CD4-positive, alpha-beta T cell treated with Interleukin-15 for 1 hour (primary cell): ENCODE measurements at places on chromosomes 16 and 17.

GRCh38 chr16:53991754-53992378, 287.9 kb downstream of the FTO start:
- DNase-seq = no peak

DNA sequence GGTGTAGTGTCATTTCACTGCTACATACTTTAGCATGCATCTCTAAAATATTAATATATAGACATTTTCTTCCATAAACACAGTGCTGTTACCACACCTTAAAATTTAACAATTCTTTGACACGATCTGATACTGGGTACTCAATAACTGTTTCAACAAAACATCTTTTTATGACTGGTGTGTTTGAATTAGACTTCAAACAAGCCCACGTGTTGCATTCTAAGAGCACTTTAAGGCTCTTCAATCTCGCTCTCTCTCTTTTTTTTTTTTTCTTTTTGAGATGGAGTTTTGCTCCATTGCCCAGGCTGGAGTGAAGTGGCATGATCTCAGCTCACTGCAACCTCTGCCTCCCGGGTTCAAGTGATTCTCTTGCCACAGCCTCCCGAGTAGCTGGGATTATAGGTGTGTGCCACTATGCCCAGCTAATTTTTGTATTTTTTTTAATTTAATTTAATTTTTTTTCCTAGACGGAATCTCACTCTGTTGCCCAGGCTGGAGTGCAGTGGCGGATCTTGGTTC, 15.8 kb upstream of the SLC46A1 start:
- DNase-seq = no peak

GRCh38 chr16:28260193-28260592, 32.1 kb upstream of the SBK1 start:
- DNase-seq = no peak

DNA sequence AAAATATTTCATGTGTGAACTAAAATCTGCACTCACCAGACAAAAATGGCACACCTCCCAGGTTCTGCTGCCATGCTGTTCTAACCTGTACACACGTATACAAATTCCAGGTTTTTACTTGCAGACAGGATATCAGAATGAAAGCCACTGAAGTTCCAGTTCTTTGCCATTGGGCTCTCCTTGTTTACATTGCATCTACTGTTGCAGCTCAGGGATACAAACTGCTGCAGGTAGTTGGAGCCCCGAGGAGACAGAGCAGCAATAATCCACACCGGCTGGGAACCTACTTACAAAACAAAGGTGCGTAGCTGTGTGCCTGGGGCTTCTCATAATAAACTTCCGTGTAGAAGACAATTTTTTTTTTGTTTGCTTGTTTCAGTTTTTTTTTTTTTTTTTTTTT, 59.6 kb downstream of the HAPSTR1 start:
- no peak for DNase-seq

GRCh38 chr17:16973760-16974540, 2.0 kb upstream of the TNFRSF13B start:
- peak; percentile 46 for DNase-seq

DNA sequence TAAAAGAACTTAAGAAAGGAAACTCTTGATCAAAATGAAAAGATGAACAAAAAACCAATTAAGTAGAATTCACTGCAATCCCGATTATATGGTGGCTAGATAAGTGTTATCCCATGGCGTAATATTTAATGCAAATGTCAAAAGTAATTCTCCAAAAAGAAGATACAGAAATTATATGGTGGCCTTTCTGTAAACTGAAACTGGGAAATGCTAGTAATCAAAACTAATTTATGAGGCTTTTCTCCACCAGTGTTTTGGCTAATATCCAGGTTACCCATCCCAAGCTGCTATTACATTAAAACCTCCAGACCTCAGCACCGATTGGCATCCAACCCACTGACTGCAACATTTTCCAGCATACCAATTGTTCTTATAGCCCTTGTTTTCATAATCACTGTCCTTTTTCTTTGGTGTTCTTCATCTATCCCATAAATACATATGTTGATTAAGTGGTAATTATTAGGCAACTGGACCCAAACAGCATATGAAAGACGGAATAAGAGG, 77.2 kb upstream of the TNRC6A start:
- no peak for DNase-seq

DNA sequence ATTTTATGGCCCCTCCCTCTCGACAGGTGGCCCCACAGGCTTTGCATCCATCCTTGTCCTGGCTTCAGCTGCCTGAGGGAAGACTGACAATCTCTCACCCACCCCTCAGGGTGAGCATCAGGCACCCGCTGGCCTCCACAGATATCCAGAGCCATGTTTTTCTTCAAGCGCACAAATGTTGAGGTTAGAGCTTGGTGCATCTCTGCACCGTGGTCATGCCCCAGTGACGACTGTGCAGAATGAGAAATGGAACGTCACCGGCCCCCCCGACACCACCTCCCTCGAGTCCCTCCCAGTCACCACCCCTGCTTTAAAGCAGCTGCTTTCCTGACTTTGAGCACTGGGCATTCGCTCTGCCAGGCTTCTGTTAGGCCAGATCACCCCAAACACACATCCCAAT, 19.8 kb upstream of the TIMP2 start:
- no peak for DNase-seq

DNA sequence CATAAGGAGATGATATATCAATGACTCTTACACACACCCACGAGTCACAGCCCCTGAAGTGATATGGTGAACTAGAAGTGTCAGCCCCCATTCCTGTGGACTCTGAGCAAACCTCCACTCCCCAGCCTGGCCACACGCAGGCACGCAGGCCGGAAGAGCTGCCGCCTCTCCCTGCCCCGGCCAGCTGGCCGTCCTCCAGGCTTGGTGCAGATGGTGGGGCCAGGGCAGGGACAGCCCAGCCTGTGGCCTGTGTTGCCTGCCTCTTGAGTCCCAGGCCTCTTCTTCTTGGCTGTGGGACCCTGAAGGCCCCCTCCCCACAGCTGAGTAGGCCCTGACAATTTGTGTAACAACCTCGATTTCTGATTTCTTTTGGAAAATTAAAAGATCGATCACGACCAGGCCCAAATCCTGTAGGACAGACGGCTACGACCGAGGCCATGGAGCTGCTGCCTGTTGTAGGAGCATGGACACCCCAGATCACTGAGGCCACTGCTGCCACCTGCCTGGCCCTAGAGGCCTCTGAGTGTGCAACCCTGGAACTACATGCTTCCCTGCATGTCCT, 10.0 kb upstream of the MPRIP start:
- DNase-seq = no peak

- DNase-seq = no peak
These were observed 17.1 kb downstream of the ZNHIT3 start for GRCh38 chr17:36503456-36504155.

- no peak for DNase-seq
These were observed 1.3 kb downstream of the ASPHD1 start for GRCh38 chr16:29901607-29901945.

- DNase-seq = no peak
These were observed 32.6 kb downstream of the PMP22 start for GRCh38 chr17:15232517-15232915.

GRCh38 chr16:54892981-54893380, 37.7 kb upstream of the IRX5 start:
- no peak for DNase-seq

DNA sequence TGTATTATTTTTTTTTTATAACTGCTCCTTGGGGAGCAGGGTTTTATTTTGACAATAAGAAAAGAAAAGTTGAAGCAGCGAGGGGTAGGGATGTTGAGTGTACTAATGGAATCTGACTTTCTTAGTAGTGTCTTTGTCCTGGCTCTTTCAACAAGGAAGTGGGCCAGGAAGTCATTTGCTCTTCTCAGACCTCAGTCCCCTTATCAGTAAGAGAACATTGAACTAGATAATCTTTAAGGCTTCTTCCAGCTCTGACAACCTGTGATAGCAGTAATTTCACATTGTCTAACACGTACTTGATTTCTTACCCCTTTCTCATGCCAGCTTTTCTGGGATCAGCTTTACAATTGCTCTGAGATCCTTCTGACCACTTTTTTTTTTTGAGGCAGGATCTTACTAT, 8.3 kb downstream of the LIG3 start:
- no peak for DNase-seq

DNA sequence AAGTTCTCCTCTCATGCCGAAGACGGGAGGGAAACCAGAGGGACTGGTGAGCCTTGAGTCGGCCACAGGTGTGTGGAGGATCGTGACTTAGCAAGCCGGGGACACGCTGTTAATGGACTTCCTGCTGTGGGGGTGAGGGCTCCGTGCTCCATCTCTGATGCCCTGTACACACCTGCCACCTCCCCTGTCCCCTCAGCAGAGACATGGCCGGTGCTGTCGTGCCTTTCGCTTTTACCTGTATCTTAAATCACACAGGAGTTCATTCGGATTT, 75.9 kb upstream of the ZNF750 start:
- DNase-seq = no peak

DNA sequence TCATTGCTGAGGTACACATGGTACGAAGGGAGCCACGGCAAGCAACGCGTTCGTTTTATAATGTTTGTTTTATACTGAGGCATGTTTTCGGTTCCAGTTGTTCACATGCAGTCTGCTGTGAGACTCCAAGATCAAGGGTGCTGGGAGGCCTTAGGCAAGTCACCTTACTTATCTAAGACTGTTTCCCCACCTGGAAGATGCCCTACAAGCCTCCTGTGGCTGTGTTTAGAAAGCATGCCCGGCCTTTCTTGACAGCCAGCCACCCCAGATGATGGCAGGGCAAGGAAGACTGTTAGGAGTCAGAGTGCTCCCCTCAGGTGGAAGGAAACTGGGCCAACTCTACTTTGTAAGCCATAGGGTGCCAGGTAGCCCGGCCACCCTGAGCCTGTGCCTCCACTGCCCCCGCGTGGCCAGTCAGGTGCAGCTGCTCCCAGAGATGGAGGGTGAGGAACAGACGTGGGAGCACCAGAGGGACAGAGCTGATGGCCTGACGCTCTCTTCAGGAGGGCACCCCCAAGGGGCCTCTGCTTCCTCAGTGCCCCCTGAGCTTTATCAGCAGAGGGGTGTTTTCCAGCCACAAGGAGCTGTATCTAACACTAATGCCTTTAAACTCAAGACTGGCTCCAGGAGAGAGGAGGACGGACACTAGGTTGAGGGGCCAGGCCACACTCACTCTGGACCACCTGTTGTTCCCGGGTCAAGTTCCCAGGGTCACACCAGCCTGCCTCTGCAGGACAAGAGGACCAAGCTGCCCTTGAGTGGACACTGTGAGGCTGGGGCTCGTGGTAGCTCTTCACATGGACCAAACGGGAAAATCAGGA, 5.4 kb downstream of the NAT9 start:
- DNase-seq = peak; percentile 77

DNA sequence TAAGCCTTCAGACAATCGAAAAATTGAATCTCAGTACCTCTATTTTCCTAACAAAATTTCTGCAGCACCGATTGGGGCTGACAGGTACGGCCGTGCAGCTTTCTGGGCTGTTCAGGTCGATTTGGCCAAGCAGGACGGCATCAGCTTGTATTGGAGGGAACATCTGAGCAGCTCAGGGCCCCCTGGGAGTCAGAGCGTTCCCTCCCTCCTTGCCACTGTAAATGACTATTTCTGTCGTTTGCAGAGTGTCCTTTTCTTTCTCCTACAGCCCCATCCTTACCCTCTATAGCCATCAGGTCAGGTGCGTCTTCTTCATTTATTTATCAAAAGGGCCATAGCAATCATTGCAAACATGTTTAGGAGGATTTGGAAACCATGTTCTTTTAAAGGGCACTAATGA, 731.1 kb downstream of the WWOX start:
- no peak for DNase-seq

- no peak for DNase-seq
These were observed 186.3 kb upstream of the XYLT1 start for GRCh38 chr16:17657045-17657444.

DNA sequence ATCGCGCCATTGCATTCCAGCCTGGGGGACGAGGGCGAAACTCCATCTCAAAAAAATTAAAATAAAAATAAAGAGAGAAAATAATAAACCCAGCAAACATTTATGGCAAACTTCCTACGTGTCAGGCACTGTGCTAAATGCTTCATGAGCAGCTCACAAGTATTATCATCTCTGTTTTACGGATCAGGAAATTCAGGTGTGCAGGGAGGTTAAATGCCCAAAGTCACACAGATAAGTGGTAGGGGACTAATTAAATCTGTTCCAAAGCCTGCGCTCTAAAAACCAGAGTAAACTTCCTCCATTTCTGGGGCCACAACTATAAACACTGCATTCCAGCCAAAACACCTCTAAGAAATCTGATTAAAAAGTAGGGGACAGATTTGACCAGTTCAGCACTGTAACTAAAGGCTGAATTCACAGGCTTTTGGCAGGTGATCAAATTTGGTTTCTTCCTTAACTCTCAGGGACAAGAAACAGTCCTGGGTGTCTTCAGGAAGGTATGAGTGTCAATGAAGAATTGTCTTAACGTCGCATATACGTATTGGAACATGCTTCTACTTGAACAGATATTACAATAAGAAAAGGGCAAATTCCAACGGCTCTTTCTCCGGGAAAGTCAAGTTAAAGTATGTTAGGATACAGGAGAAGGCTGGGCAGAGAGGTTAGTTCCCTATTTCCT, 996 bp downstream of the STRADA start:
- DNase-seq = no peak

DNA sequence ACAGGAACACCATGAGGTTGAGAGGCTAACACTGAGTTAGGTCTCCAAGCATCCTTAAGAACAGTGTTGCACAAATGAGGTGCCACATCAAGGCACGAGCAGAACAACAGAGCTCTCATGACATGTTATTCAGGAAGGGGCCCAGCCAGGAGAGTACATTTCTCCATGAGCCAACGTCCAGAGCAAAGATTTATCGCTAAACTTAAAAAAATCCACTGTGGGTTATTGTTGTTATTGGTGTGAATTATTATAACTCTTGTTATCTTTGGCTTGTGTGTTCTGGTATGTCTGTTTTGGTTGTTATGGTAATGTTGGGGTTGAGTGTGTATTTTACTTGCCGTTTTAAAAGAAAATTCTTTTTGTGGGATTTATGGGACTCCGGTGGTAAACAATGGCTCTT, 68.9 kb upstream of the MSI2 start:
- no peak for DNase-seq

DNA sequence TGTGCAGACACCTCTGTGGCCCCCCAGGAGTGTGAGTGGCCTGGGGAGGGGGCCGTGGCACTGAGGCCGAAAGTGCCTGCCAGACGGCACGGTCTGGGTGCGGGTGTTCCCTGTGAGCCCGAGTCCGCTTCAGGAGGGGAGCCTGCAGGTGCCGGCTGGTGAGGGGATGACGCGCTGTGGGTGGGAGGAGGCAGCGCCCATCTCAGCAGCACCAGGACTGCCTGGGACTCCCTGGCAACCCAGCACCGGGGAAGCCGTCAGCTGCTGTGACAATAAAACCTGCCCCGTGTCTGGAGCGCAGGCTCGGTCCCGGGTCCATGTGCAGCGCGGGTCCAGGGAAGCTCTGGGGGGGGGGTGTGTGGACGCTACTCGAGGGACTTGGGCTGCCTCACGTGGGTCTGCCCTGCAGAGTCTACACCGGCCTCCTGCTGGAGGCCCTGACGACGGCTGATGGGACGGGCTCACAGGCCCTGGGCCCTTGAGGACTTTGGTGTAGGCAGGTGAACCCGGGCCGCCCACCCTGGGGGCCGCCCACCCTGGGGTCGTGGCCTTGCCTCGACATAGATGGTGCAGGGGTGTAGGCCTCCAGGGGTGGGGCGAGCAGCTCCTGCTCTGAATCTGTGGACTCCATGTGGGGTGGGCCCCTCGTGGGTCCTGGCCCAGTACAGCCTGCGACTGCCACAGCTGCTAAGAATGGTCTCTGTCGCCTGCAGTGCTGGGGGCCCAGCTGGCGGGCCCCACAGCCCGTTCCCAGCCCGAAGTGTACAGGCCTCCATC, 5.9 kb upstream of the RAB40C start:
- no peak for DNase-seq

GRCh38 chr17:77529328-77529650, 388.5 kb downstream of the SEC14L1 start:
- DNase-seq = no peak

- no peak for DNase-seq
These were observed 165.3 kb upstream of the ZNF267 start for GRCh38 chr16:31708348-31708747.
